Neural crest cell (in vitro differentiated cells): ENCODE measurements at places on chromosomes 3 and 15. TPM values are rescaled to one million over a fixed set of nuclear protein-coding genes. Genes with fewer than 3 reads are reported as not detected.
A peak's percentile ranks its signal among the peaks of the same experiment; 100 is the strongest.

GRCh38 chr3:174336784-174337183 is 522.4 kb upstream of the NAALADL2 start:
- H3K36me3 ChIP-seq: no peaks in the 10 kb centered on the region
- no peaks in the 10 kb centered on the region for H3K27me3 ChIP-seq
- H3K4me3 ChIP-seq: no peak overlapping the region
- no peaks in the 10 kb centered on the region for H3K4me1 ChIP-seq

- H3K27ac ChIP-seq: no peak overlapping the region
- no peak overlapping the region for H3K4me3 ChIP-seq
- no peaks in the 10 kb centered on the region for H3K36me3 ChIP-seq
- H3K27me3 ChIP-seq: no peaks in the 10 kb centered on the region
- no peak for DNase-seq
- peaks cover 5% of the 10 kb centered on the region for H3K4me1 ChIP-seq
Measured at GRCh38 chr3:32084870-32085269, 21.6 kb upstream of the GPD1L start.

The CLRN1 gene
- not detected in 2 replicates for total RNA-seq

DNA sequence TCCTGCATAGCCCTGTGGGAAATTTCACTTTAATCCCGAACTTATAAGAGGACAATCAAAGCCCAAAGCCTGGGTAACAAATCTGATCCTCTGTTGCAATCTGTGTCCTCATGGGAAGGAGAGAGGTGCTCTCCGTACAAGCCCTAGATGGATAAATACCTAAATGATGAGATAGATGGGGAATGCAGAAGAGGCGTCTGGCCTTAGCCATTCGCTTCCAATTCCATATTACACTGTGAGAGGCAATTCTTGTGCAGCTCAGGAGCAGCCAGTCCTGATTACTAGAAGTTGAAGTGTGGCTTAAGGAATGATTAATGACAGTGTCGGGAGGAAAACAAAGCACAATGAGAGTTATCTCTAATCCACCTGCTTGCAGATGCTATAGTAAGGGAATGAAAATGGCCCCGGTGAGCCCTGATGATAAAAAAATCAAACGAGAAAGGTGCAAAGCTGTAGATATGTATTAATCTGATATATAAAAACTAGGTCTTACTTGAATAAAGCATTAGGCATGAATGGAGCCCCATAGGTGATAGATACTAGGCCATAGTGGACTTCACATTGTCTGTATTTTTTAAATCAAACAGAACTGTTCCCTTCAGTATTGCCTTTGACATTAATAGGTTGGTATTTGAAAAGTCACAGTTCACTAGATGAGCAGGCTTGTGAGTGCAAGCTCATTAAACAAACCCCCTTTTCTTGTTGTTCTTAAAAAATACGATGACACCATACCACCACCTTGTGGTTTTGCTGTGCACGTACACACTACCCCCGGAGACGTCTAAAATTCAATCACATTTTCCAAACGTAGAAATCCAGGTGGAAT is 54.2 kb upstream of the TMCO5A start:
- no peaks in the 10 kb centered on the region for H3K36me3 ChIP-seq
- H3K4me1 ChIP-seq: peaks cover 8% of the 10 kb centered on the region
- peaks cover 46% of the 10 kb centered on the region for H3K27me3 ChIP-seq
- H3K27ac ChIP-seq: no peak overlapping the region
- no peak overlapping the region for H3K4me3 ChIP-seq
- peak; percentile 20 for DNase-seq

DNA sequence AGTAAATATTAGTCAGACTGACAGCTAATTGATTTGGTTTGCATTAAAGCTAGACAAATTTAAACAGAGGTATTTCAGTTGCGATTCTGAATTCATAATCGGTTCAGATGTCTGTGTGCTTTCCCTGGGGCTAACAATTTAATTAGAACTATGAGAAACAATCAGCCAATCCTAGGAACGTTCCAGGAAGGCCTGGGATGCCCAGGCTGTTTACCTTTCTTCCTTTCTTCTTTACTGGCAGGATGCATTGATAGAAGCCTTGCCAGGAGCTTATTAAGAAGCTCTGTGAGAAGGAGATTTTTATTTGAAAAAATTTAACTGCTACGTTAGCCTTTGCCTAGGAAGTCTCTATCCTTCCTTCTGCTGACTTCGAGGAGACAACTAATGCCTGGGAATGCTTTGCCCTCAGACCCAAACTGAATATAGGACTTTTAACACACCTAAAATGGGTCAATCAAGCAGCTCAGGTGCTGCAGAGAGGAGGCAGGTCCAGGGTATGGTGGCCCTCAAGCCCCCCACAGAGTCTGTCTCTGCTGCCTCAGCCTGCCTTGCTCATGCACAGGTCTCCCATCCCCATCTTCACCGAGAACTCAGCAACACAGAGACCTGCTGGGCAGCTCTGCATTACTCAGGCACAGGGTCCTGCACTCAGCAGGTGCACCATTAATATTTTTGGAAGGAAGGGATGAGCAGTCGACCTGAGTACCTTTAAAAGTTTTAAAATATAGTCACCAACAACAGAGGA is 48.5 kb downstream of the PCSK6 start:
- no peak overlapping the region for H3K4me3 ChIP-seq
- no peak for DNase-seq
- H3K4me1 ChIP-seq: peaks cover 18% of the 10 kb centered on the region
- H3K36me3 ChIP-seq: peaks cover 2% of the 10 kb centered on the region
- no peaks in the 10 kb centered on the region for H3K27me3 ChIP-seq
- no peak overlapping the region for H3K27ac ChIP-seq

The ABCC5 gene
- total RNA-seq: 47.3 and 50.9 TPM in 2 replicates

The BDH1 gene
- 28.7 and 32.2 TPM in 2 replicates for total RNA-seq

- DNase-seq: no peak
- H3K4me1 ChIP-seq: peaks cover 10% of the 10 kb centered on the region
Measured at GRCh38 chr3:63230146-63230545, 48.0 kb upstream of the SYNPR start.

DNA sequence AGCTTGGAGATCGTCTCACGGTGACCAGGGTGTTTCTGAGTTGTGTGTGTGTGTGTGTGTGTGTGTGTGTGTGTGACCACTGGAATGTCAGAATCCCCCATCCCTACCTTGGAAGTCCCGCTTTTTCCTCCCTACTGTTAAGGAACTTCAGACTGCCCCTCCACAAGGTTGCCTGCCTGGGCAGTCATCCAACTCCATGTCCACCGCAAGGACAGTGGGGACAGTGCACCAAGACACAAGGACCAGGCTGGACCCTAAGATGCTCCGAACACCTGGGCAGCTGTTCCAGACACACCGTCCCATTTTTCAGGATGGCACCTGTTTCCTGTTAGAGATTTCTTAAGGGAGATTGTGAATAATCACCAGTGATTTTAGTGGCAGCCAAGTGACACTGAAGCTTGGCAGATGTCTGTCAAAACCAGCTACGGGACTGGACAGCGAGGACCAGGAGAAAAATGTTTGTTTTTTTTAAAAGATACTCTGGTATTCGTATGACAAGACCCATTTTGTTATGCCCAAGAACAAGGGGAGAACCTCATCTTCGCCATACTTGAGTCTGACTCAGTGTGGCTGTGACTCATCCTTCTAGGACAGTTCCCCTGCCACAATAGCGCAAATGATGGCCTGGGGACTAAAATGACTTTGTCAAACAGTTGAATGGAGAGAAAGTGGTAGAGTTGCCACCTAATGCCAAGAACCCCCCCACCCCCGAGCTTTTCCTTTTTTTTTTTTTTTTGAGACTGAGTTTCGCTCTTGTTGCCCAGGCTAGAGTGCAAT is 15.5 kb downstream of the PAQR9 start:
- H3K36me3 ChIP-seq: no peaks in the 10 kb centered on the region
- H3K27me3 ChIP-seq: no peaks in the 10 kb centered on the region
- no peak overlapping the region for H3K4me3 ChIP-seq
- no peak overlapping the region for H3K27ac ChIP-seq

DNA sequence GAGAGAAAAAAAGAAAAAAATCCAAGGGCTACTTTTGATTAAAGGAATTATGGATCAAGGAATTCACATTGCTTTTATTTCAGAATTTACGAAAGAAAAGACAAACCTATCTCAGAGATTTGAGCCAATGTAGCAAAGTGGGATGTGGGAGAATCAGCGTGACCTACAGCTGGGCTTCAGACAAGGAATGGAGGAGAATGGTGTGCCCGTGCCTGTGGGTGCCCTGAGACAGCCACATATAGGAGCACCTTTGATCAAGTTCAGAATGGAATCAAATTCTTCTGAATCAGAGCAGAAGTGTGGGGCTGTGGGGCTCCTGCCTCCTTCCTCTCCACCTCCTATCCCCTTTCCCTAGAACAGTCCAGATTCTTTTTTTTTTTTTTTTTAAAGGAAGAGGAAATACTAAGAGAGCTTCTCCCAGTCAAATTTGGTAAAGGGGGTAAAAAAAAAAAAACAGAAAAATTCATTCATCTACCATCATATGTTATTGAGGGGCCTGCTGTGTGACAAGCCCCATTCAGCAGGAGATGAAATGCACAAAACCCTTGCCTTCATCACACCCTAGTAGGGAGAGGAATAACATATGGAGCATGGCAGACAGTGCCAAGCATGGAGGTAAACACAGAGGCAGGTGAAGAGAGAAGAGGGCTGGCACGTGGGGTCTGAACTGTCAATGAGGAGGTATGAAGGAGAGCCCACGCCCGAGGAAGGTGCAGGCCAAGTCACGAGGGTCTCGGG is 25.0 kb upstream of the MUSTN1 start:
- no peaks in the 10 kb centered on the region for H3K27me3 ChIP-seq
- no peak for DNase-seq
- H3K4me3 ChIP-seq: no peak overlapping the region
- H3K36me3 ChIP-seq: peaks cover 13% of the 10 kb centered on the region
- no peaks in the 10 kb centered on the region for H3K4me1 ChIP-seq

DNA sequence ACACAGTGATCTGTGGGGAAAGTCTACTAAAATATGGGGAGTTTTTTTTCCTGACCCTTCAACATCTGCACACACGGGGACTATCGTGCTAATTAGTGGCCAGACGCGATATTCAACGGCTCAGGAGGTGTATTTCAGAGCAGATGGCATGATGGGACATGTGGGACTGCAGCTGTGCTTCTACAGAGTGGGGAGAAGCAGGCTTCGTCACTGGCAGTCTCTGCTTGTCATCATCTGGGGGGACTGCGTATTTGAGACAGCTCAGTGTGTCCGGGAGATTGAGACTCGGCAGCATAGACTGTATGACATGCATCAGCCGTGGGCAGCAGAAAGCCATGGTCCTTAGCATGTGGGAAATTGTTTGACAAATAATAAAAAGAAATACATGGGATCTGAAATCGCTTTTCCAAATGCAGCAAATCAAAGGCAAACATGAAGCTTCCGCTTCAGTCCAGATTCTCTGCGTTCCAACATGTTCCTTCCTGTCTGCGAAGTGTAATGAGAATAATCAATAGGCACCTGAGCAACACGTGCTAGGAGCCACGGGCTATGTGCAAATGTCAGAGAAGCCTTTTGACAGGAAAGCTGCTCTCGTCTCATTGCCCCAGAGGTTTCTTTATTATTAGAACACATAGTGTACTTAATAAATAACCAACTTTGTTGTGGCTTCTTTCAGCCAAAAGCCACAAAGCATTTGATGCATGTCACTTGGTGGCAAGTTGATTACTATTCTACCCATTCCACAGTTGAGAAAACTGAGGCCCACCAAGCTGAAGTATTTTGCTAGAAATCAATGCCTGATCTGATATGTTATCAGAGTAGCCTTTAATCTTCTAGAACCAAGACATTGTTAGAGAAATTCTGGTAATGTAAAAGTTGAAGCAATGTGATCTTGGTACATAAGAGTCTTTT is 276.3 kb downstream of the RYR3 start:
- no peak overlapping the region for H3K4me3 ChIP-seq
- H3K27ac ChIP-seq: no peak overlapping the region
- peaks cover 5% of the 10 kb centered on the region for H3K4me1 ChIP-seq

The RABL3 gene
- 16.5 and 17.8 TPM in 2 replicates for total RNA-seq

The RAB8B gene
- total RNA-seq: 51.0 and 58.4 TPM in 2 replicates

GRCh38 chr3:79542-79941 is 117.0 kb upstream of the CHL1 start:
- DNase-seq: no peak
- no peak overlapping the region for H3K27ac ChIP-seq
- peaks cover 4% of the 10 kb centered on the region for H3K27me3 ChIP-seq
- H3K4me1 ChIP-seq: no peaks in the 10 kb centered on the region
- no peaks in the 10 kb centered on the region for H3K36me3 ChIP-seq

GRCh38 chr3:50807266-50807665 is 132.5 kb downstream of the DOCK3 start:
- H3K4me1 ChIP-seq: no peaks in the 10 kb centered on the region
- H3K36me3 ChIP-seq: peaks cover 17% of the 10 kb centered on the region
- no peak for DNase-seq
- no peaks in the 10 kb centered on the region for H3K27me3 ChIP-seq
- H3K4me3 ChIP-seq: no peak overlapping the region

The NFKBIZ gene
- total RNA-seq: 6.2 and 9.9 TPM in 2 replicates

GRCh38 chr3:41508063-41508696 is 308.9 kb downstream of the CTNNB1 start:
- H3K4me3 ChIP-seq: no peak overlapping the region
- H3K27ac ChIP-seq: no peak overlapping the region
- H3K36me3 ChIP-seq: peaks cover 26% of the 10 kb centered on the region
- no peaks in the 10 kb centered on the region for H3K27me3 ChIP-seq
- DNase-seq: no peak

GRCh38 chr3:59764171-59764570 is 714.3 kb upstream of the CFAP20DC start:
- no peak overlapping the region for H3K27ac ChIP-seq
- no peaks in the 10 kb centered on the region for H3K36me3 ChIP-seq
- no peaks in the 10 kb centered on the region for H3K27me3 ChIP-seq
- H3K4me1 ChIP-seq: no peaks in the 10 kb centered on the region
- no peak overlapping the region for H3K4me3 ChIP-seq

- no peaks in the 10 kb centered on the region for H3K36me3 ChIP-seq
- no peak overlapping the region for H3K27ac ChIP-seq
- no peaks in the 10 kb centered on the region for H3K4me1 ChIP-seq
Measured at GRCh38 chr3:107411056-107411455, 33.8 kb downstream of the CCDC54 start.

DNA sequence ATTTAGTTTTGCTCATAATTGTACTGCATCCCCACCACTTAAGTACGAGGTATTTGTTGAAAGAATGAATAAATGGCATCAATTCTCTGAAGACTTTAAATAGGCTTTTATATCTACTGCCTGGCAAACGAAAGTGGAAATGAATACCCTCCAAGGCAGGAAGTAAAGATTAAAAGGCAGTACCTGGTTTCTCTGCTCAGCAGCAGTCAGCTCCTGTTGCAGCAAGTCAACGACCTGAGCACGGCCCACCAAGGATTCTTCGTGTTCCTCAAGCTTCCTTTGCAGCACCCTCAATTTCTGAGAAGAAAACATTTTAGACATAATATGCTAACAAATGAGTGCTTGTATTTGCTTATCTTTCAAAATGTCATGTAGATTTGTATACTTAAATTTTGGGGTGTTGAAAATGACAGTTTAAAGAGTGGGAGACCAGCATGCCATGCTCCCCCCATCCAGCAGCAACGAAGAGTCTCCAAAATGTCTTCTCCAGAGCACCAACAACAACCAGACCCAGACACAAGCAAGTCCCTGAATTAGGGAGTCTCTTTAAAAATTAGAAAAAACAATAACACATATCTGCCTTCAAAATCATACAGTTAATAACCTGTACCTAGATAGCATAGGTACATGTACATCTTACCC is 31.2 kb downstream of the GOLGB1 start:
- H3K4me1 ChIP-seq: no peaks in the 10 kb centered on the region
- no peak overlapping the region for H3K4me3 ChIP-seq
- H3K27me3 ChIP-seq: no peaks in the 10 kb centered on the region
- no peak for DNase-seq

The CDC25A gene
- total RNA-seq: 58.4 and 63.0 TPM in 2 replicates

GRCh38 chr3:189977174-189977573 is 143.5 kb downstream of the P3H2 start:
- no peak overlapping the region for H3K4me3 ChIP-seq
- H3K4me1 ChIP-seq: no peaks in the 10 kb centered on the region
- no peaks in the 10 kb centered on the region for H3K27me3 ChIP-seq
- H3K36me3 ChIP-seq: peaks cover 5% of the 10 kb centered on the region
- H3K27ac ChIP-seq: no peak overlapping the region
- no peak for DNase-seq

The EIF4E3 gene
- 8.9 TPM in 2 replicates for total RNA-seq

The ROPN1 gene
- total RNA-seq: not detected in 2 replicates
